ENCODE measurements at places on chromosomes 11 and 22.

- no peak for DNase-seq
Observed at GRCh38 chr22:40290516-40290915, 55.8 kb upstream of the ADSL start.

- no peak for DNase-seq
Observed at GRCh38 chr11:57641011-57641807, 8.5 kb downstream of the YPEL4 start.

GRCh38 chr11:121931748-121932352 is 184.2 kb downstream of the BLID start:
- DNase-seq = no peak

- no peak for DNase-seq
Observed at GRCh38 chr11:11425806-11426205, 72.8 kb upstream of the CSNK2A3 start.

DNA sequence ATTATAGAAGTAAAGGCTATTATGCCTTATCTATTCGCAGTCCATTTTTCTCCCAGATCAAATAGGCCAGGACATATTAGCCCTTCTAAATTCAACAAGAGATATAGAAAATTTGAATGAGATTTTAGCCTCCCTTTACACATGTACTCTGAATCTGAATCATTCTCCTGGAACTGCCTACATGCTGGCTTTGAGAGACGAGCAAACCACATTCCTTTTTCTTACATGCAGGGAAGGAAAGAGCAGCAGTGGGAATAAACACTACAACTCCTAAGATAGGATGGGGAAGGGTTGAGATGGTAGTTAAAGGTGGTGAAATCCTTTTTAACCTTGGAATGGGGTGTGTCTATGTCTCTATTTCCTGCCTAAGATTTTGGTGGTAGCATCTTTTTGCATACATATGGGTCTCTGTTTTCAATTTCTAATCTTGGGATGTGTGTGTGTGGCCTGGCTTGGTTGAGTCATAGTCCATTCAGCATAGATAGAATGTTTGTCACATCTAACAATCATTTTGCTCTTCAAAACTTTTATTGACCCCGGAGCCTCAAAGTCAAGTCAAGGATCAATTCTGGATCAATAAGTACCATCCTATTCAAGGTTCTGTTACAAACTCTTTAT is 11.1 kb upstream of the OOSP2 start:
- DNase-seq = no peak

DNA sequence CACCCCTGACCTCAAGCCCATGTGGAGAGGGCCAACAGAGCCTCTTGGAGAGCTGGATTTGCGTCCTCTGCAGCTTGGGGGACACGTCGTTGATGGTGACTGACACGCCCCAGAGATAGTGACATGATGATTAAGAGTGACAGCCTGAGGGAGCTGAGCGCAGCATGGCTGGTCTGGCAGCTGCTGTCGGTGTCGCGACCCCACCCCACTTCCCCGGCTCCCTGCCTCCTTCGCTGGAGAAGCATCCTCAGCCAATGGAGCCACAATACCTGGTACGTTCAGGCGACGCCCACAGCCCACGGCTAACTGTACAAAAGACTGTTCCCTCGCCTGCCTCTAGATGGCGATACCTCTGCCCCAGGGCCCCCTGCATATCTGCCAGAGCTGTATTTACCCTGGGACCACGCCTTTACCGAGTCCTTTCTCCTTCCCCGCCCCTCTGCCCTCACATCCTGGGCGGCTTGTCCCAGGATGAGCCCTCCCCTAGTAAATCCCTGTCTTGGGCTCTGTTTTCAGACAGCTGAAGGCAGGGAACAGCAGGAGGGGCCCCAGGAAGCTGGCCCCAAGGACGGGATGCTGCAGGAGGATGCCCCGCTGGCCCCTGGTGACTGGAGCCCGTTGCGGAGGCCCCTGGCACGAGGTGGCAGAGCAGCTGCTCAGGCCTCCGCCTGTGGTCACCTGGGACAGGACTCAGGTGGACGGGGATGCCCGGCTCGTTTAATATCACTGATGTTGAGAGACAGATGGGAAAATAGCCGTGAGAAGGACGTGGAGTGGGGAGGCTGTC is 90.6 kb downstream of the RPS6KA4 start:
- DNase-seq = no peak

- no peak for DNase-seq
Observed at GRCh38 chr11:36688132-36688531, 90.1 kb upstream of the RAG2 start.

DNA sequence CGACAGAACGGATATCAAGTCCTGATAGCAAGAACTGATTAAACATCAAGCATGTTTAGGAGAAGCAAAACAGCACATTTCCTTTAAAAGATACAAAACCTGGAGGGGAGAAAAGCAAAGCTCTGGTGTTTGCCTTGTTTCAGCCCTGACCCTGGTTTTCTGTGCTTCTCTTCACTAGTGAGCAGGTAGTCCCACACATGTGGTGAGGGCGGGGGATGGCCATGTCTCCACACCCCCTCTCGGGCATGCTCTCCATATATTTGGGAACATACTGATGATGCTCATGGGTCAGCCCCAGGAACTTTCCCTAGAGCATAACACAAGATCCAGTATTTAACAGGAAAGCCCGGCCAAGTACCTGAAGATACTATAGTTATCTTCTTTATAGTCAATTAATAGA is 10.1 kb downstream of the C11orf16 start:
- DNase-seq = no peak

DNA sequence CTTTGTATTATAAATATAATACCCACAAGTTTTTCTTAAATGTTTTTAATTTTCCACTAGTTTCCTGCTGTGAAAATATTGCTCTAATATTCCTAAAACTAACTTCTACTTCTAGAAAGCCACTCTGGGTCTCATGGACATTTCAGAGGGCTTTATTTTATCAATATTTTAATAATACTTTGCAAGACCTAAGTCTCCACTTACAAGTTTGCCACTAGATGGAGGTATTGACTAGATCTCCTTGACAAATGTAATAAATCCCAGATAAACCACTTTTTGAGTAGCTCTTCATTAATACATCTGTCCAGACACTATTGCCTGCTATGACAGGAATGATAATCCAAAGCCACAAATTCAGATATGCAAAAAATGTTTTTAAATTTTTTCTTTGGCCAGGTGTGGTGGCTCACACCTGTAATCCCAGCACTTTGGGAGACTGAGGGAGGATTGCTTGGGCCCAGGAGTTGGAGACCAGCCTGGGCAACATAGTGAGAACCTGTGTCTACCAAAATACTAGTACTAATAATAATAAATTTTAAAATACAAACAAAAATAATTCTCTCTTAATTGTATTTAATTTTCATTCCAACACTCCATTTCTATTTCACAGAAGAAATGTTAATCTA is 3.5 kb upstream of the ACAT1 start:
- DNase-seq = no peak

- no peak for DNase-seq
Observed at GRCh38 chr11:10305964-10306918, 1.4 kb downstream of the ADM start.

GRCh38 chr11:70928854-70929598 is 323.4 kb downstream of the SHANK2 start:
- DNase-seq = no peak

DNA sequence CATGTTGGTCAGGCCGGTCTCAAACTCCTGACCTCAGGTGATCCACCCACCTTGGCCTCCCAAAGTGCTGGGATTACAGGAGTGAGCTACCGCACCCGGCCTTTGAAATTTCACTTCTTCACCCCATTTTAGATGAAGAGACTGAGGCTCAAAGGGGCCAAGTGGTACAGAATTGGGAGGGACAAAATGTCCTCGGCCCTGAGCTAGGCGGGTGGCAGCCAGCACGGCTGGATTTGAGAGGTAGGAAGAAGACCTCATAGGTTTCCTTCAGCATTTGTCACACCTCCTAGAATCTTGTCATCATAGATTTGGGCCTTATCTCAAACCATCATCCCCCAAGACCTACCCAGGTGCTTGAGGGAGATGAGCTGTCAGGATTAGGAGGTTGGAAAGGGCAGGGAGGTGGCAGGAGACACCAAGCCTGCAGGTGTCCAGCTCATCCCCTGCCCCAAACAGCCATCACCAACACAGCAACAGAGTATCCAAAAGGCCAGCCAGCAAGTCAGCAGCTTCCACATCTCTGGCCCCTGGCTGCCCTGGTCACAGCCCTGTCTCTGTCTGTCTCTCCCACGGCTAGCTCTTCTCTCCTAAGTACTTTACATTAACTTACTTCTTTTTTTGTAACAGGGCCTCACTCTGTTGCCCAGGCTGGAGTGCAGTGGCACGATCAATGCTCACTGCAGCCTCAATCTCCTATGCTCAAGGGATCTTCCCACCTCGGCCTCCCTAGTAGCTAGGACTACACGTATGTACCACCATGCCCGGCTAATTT is 11.2 kb upstream of the TMPRSS6 start:
- DNase-seq = no peak

DNA sequence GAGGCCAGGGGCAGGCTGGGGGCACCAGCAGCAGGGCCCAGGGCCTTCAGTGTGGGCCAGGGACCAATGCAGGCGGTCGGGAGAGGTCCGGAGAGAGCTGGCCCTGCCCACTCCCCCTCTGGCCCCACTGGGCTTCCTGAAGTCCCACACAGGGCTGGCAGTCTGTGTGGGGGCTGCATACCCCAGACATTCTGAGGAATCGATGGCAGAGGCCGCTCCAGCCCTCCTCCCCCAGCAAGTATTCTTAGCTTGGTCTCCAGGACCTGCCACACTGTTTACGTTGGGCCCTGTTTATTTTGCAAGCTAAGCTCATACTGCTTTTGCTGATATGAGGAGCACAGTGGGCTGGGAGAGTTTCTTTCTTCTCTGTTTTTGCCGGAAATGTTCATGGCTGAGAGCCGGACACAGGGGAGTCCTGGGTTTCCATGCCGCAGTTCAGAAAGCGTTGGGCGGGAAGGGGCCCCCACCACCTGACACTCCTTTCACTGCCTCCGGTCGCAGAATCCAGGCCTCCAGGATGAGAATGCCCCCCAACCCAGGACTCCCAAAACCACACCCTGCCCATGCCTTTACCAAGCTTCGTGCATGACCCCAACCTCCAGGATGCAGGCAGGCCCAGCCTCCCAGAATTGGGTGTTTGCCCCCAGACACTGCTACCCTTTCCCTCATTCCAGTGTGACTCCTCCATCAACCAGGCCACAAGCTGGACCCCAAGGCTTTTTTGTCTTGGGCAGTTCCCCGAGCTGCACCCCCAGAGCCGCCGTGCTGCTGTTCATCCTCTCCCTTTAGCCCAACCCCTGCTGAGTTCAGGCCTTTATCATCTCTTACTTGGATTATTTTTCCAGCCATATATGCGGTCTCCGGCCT is 81.8 kb upstream of the KCNQ1OT1 start:
- DNase-seq = no peak

- no peak for DNase-seq
Observed at GRCh38 chr11:12993626-12994025, 15.5 kb upstream of the RASSF10 start.

GRCh38 chr11:132814410-132814809 is 717.9 kb downstream of the OPCML start:
- DNase-seq = no peak

DNA sequence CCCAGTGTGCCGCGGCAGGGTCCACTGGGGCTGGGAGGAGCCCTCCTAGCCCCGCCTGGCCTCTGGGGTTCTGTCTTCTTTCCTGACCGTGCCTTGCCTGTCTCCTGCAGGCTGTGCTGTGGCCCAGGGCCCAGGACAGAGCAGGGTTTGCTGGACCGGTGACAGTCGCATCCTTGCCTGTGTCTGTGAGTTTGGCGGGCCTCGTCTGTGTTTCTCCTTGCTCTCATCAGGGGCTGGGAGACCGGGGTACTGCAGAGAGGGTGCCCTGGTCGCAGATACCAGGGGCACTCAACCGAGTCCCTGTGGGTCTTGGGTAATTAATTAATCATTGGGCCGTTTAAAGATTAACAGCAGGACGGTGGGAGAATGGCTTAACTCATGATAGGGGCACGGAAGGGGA is 29.9 kb downstream of the RPL3 start:
- no peak for DNase-seq

DNA sequence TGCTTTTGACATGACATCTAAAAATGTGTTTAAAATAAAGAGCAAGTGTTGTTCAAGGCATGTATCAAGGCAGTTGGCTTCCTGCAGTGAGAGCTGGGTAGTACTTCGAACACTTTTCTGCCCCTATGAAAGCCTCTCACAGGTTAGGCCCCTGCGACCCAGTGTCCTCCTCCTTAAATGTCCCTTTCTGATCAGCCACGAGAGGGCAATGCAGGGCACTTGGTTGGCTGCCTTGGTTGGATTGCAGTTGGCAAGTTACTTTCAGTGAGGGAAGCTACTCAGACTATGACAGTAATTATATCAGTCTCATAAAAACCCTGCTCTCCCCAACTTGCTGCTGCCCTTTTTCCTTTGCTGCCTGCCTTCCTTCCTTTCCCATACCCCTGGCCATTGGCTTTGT is 743.8 kb downstream of the NTM start:
- no peak for DNase-seq

- no peak for DNase-seq
Observed at GRCh38 chr11:112294688-112295340, 34.2 kb upstream of the PLET1 start.

DNA sequence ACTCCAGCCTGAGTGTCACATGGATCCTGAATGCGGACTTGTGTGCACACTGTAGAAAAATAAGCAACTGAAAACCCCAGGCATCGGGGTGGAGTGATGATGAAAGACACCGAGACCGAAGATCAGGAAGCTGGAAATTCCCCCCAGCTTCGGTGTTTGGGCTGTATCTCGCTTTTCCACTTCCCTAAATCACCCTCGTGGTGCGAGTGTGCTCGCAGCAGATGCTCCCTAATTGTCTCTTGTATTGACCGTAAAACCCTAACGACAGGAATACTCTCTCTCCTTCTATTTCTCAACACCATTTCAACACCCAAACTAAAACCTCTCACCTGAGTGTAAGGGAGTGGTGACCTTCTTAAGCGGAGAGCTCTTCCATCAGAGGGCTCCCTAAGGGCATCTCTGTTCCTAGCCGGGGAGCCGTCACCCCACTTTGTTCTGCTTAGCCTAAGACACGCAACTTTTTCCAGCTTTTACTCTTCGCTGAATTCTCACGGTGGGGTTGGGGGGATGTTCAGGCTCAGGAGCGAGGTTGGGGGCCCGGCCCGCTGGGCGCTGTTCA is 635 bp upstream of the GRK3 start:
- no peak for DNase-seq

- no peak for DNase-seq
Observed at GRCh38 chr11:93274851-93275250, 55.7 kb upstream of the DEUP1 start.

DNA sequence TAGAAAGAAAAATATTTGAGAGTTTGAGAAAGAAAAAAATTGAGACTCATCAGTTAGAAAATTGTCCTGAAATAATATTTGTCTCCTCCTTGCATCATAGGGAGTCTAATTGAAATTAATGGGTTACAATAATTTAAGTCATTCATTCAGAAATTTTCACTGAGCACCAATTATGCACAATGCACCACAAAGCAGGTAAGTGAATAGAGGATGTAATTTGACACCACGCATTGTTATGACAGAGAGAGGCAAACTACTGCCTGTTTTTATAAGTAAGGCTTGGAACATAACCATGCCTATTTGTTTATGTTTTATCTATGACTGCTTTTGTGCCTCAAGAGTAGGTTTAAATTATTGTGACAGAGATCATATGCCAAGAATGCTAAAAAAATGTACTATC is 537.9 kb upstream of the FAT3 start:
- no peak for DNase-seq

Data from AG04449 (cell line).